Stimulated activated CD4-positive, alpha-beta T cell treated with anti-CD3 and anti-CD28 coated beads, Interleukin-1b, Interleukin-23, amount 100 ng/mL, for 48 hours (primary cell): ENCODE measurements at places on chromosomes 1 and 21.
A peak's percentile ranks its signal among the peaks of the same experiment; 100 is the strongest.

- no peak for DNase-seq
Observed at GRCh38 chr1:53557830-53558738, 98.9 kb downstream of the DMRTB1 start.

- no peak for DNase-seq
Observed at GRCh38 chr21:28699596-28700259, 292.9 kb downstream of the LTN1 start.

- no peak for DNase-seq
Observed at GRCh38 chr1:179310291-179310690, 16.7 kb downstream of the SOAT1 start.

- no peak for DNase-seq
Observed at GRCh38 chr1:210703593-210703992, 374.9 kb downstream of the HHAT start.

DNA sequence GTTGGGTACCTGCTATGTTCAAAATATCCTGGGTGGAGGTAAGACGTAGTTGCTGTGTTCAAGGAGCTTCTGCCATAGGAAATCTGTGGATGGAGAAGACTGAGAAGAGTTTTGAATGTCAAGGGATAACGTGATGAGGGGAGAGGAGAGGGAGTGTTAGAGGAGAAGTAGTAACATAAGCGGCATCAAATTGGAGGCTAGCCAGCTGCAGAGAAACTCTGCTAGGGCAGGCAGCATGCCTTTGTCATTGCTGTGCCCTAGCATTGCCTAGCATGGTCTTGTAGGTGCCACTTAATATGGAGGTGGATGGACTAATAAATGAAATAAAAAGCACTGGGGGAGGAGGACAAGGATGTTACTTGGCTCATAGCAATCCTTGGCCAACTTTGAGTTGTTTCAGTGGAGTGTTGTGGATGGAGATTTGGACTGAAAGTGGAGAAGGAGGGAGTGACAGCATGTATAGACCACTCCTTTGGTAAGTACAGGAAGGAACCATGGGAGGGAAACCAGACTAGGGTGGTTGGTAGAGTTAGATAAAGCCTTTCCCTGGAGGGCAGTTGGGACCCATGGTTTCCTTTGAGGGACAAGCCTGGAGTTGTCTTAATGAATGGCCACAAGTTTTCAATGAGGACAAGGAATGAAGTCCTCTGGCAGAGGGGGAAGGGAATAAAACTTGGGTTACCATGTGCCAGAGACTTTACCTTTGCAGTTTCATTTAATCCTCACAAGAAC lies 6.3 kb downstream of the VANGL1 start:
- no peak for DNase-seq

DNA sequence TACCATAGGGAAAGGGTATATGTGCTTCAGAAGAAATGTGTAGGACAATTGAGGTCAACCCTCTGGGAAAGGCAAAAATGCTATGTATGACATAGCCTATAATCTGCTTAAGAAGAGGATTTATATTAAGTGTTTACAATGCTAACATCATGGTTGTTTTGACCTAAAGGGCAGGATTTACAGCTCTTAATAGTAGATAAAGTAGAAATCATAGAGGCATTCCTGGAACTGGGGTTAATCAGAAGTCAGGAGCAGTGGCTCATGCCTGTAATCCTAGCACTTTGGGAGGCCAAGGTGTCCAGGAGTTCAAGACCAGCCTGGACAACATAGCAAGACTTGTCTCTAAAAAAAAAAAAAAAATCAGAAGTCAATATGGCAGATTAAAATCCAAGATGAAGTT lies 8.7 kb upstream of the RPL11 start:
- DNase-seq = no peak

GRCh38 chr1:45148209-45148825 lies 58.1 kb downstream of the ZSWIM5 start:
- no peak for DNase-seq

DNA sequence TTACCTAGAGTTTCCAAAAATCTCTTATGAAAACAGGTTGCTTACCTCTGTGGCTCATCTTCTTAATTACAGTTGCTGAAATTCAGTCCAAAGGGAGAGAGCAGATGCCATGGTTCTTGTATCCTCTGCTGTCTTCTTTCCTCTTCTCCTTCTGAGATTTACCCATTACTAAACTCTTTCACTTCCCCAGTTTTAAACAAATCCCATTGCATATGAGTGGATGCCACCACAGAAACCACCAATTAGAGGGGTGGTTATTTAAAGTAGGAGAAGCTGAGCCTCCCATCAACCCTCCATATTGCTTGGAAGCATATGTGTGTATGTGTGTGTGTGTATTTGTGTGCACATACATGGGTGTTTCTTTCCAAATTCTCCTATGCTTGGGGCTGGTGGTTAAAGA lies 128.5 kb upstream of the KCNK1 start:
- no peak for DNase-seq

DNA sequence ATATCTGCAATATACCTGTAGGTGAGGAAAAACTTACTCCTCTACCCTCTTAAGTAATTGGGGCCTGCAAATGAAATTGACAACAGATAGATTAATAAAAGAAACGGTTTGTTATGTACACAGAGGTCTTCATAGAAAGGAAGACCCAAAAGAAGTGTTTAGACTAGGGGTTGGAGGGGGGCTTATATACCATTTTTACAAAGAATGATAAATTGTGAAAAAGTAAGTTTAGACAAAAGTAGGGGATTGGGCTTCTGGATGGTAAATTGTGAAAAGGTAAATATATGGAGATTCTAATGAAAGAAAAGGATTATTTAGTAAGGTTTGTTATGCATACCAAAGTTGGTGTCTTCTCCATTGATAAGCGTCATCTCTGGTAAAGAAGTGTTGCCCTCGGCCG lies 73.2 kb upstream of the KIAA1614 start:
- no peak for DNase-seq

DNA sequence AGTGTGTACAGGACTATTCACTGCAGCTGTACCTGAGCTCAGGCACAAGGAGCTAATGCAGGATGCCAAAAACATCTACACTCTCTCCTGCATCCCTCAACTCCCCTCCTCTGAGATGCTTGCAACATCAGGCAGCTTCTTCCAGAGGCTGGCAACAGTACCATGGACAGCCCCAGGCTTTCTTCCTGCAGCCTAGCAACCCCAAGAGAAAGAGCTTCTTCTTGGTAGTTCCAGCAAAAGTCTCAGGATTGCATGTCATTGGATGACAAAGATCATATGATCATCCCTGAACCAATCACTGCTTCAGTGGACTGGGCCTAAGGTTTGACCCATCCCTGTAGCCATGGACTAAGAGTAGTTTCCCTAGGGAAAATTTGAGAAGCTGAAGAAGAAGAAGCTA lies 46.7 kb downstream of the CAMK2N1 start:
- DNase-seq = no peak

GRCh38 chr1:246930830-246931548 lies 759 bp downstream of the AHCTF1 start:
- peak; percentile 50 for DNase-seq

DNA sequence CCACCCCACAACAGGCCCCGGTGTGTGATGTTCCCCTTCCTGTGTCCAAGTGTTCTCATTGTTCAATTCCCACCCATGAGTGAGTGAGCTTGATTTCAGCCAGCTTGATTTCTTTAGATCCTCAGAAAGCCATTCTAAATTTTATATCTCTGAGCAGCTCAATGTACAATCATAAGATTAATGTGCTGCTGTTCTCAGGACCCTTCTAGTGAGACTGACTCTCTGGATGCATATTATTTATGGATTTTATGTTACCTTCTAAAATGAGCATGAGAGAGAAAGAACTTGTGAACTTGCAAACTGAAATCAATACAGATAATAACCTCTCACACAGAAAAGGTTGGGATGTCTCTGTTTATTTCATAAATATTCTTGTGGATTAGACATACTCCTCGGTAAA lies 1133.5 kb upstream of the TMPRSS15 start:
- DNase-seq = no peak

- no peak for DNase-seq
Observed at GRCh38 chr1:36520771-36521420, 38.2 kb upstream of the CSF3R start.

- no peak for DNase-seq
Observed at GRCh38 chr1:51287966-51288365, 42.4 kb downstream of the TTC39A start.

GRCh38 chr1:17539477-17540254 lies at the start of gene ARHGEF10L:
Gene ARHGEF10L (plus strand): TSS chr1:17539698. CDS start chr1:17580596, 40,898 bp downstream.
- DNase-seq = no peak

- DNase-seq = no peak
Observed at GRCh38 chr21:39666681-39667315, 54.1 kb downstream of the B3GALT5 start.

DNA sequence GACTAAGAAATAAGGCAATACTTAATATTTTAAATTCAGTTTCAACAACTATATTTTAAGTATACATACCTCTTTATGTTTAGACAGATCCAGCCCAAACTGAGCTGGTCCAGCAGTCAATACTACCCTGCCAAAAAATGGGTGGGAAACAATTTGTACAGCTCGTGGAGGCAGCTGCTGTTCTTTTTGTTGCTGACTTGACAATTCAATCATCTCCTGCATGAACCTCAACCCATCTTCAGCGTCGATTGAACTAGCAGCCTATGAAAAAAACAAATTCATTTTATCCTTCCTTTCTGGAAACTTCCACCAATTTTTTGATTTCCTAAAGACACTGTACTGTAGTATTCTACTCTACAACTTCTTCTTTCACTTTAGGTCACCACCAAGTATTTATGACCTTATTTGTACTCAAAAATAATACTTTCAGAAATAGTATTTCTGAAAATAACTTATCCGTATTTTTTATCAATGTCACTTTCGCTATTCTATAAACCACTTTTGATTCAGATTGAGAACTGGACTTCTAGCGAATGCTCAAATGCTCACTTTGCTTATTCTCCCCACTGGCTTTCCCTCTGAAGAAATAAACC lies 46.5 kb downstream of the EDEM3 start:
- no peak for DNase-seq

DNA sequence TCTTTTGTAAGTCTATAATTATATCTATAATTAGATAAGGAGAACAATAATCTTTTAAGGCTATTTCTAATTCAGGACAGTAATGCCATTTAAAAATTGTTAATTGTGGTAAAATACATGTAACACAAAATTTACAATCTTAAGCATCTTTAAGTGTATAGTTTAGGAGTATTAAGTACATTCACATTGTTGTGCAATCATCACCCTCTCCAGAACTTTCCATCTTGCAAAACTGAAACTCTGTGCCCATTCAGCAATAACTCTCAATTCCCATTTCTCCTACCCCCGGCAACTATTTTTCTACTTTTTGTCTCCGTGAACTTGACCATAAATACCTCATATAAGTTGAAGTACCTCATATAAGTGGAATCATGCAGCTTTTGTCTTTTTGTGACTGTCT lies 93.9 kb upstream of the KCNA3 start:
- DNase-seq = no peak

- no peak for DNase-seq
Observed at GRCh38 chr1:244241438-244241837, 190.4 kb downstream of the ZBTB18 start.

GRCh38 chr1:165717918-165718515 lies 19.7 kb upstream of the ALDH9A1 start:
- peak; percentile 10 for DNase-seq
